Activated CD4-positive, alpha-beta T cell treated with anti-CD3 and anti-CD28 coated beads, Interleukin-2, Interleukin-6, amounts not matched to agents 100 ng/mL and 50 ng/mL, durations not matched to agents 16 hours and 8 hours (primary cell): ENCODE measurements at places on chromosomes 16 and 17.

DNA sequence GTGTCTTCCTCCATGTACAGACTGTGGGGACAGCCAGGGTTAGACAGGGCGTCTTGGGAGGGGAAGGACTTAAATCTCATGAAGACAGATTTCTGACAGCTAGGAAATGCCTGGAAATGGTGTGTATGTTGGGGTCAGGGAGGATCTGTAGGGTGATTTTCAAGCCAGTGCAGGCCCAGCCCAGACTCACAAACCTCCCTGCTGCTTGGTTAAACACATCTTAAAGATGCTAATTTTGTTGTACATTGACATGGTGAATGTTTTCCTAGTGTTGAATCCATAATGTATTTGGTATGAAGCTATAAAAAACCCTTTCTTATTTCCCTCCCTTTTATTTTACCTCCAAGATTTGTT, 238.3 kb downstream of the CCDC182 start:
- no peak for DNase-seq

DNA sequence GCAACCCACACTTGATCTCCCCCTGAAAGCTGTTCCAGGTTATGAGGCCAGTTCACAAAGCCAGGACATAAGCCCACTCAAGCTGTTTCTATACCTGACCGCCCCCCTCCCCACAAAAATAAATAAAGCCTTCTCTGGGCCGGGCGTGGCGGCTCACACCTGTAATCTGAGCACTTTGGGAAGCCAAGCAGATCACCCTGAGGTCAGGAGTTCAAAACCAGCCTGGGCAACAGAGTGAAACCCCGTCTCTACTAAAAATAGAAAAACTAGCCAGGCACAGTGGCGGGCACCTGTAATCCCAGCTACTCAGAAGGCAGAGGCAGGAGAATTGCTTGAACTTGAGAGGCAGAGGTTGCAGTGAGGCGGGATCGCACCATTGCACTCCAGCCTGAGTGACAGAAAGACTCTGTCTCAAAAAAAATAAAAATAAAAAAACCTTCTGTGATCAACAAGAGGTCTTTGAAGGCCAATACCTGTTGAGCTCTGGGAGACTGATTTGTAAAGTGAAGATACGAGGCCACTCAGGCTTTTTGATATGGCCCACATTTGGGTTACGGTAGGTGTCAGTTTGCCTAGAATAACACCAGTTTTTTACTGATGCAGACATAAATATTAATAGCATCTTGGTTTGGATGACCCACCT, 2.2 kb downstream of the KDM8 start:
- DNase-seq, result no peak

- no peak for DNase-seq
Observed at GRCh38 chr16:54742436-54742835, 188.2 kb upstream of the IRX5 start.

- DNase-seq, result no peak
Observed at GRCh38 chr16:86520317-86521210, 10.2 kb downstream of the FOXF1 start.

DNA sequence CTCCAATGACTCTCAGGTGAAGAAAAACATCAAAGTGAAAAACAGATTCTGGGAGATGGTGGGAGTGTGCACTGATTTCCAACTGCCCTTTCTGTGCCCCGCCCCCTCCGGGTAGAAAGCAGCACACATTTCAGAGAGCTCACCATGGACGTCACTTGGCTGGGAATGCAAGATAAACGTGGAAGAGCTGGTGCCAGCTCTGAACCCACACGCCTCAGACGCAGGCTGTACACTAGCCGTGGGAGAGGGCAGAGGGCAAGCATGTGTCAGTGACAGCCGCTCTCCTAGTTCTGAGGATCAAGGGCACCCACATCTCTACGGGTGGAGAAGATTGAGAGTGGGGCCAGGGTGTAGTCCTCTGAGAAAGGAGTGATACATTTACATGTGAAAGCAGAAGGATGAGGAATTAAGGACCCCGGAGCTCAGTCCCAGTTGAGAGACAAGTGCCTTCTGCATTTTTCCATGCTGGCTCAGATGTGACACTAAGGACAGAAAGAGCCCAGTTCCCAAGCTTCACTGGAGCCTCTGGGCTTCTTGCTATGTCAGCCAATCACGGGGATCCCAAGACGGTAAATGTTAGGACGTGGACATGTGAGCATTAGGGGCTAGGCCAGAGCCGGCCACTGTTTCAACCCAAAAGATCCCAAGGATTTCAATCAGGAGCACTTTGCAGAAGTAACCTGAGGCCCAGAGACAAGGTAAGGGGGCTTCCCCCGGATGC, 101.3 kb downstream of the ZFHX3 start:
- no peak for DNase-seq

- no peak for DNase-seq
Observed at GRCh38 chr17:21500064-21500463, 123.9 kb downstream of the KCNJ12 start.

GRCh38 chr16:14011001-14011400, 60.1 kb upstream of the MRTFB start:
- DNase-seq, result no peak

GRCh38 chr17:75552425-75553294, 27.2 kb downstream of the LLGL2 start:
- no peak for DNase-seq

GRCh38 chr17:66791347-66791746, 43.6 kb upstream of the CACNG5 start:
- no peak for DNase-seq

- DNase-seq, result no peak
Observed at GRCh38 chr17:67693811-67694210, 23.9 kb upstream of the NOL11 start.
